Astrocyte (in vitro differentiated cells and primary cell): ENCODE measurements at places on chromosomes 5 and 9.

DNA sequence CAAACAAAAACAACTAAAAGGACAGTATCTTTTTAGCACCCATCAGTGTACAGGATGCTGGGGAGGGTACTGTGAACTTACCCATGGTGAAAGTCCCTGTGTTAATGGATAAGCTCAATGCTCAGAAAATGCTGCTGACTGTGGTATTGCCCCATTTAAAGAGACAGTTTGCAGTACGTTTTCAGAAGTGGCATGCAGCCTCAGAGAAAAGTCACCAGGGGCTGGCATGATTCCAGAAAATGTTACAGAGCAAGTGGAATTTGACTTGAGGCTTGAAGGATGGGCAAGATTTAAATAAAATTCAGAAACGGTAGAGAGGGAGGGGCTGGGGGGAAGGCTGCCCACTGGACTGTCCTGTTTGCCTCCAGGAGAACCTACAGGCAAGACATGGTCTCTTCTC lies 7.2 kb downstream of the S1PR3 start:
- no peak for DNase-seq
- no peak overlapping the region for H3K4me3 ChIP-seq
- no peak overlapping the region for H3K27ac ChIP-seq
- peaks cover 32% of the 10 kb centered on the region for H3K4me1 ChIP-seq
- no peaks in the 10 kb centered on the region for H3K27me3 ChIP-seq

DNA sequence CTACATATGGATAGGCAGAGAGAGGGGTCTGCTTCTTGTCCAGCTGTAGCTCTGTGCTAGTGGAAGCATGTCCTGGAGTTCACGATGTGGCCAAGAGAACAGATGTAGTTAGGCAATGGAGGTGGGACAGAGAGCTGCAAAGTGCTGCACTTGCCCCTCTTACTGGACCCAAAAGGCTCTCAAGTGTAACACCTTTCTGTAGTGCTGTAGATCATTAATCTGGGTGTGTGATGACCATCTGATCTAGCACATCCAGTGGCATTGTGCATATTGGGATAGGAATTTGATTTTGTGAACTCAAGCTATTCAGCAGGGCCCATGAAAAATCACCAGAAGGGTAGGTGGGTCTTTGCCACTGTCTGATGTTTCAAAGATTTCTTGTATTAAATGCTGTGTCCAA lies 151.4 kb downstream of the KDM4C start:
- no peak for DNase-seq
- no peaks in the 10 kb centered on the region for H3K27me3 ChIP-seq
- no peak overlapping the region for H3K27ac ChIP-seq
- H3K36me3 ChIP-seq, result no peaks in the 10 kb centered on the region

GRCh38 chr9:88291856-88292255 lies 96.4 kb upstream of the SPIN1 start:
- DNase-seq, result no peak
- H3K27ac ChIP-seq, result no peak overlapping the region
- H3K36me3 ChIP-seq, result no peaks in the 10 kb centered on the region
- no peaks in the 10 kb centered on the region for H3K4me1 ChIP-seq

GRCh38 chr5:24363789-24364481 lies 280.8 kb downstream of the CDH10 start:
- H3K36me3 ChIP-seq, result no peaks in the 10 kb centered on the region
- DNase-seq, result no peak
- no peak overlapping the region for H3K27ac ChIP-seq
- no peaks in the 10 kb centered on the region for H3K27me3 ChIP-seq

DNA sequence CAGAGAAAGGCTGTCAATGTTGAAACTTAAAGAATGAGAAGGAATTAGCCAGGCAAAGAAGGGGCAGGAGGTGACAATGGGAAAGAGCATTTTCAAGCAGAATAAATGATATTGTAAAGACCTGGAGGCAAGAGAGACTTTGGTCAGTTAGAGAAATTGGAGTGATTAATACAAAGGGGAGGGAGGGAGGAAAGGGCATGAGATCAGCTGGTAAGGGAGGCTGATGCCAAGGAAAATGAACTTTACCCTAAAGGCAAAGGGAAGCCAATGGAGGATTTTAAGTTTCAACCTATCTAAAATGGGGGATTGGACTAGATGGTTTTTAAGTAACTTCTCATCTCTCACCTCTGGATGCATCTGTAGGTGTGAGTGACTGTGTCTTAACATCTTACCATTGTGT lies 23.3 kb downstream of the C5 start:
- no peak for DNase-seq
- no peaks in the 10 kb centered on the region for H3K4me1 ChIP-seq
- H3K27me3 ChIP-seq, result no peaks in the 10 kb centered on the region
- H3K36me3 ChIP-seq, result no peaks in the 10 kb centered on the region

DNA sequence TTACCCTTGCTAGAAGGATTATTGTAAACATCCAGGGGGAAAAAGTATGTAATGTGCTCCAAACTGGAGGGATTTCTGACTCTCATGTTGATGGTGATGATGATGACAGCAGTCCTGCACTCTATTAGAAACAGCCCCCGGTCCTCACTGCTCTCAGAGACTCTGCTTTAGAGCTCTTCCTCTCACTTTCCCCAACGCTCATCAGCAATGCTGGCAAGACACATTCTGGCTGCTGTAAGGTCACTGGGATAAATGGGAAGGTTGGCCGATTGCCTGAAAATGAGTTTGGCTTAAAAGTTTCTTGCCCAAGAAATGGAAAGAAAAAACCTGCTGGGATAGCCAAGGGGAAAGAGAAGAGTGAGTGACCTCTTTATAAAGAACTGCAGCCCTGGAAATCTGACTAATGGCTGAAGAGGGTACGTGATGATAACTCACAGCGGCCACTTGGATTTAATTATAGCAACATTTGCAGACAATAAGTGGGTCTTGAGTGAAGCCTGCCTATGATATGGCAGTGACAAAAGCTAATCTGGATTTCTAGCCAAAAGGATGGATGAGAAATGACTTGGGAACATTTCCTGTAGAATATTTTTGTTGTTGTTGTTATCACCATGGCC lies 235.8 kb downstream of the TMEM38B start:
- H3K4me3 ChIP-seq, result no peak overlapping the region
- no peaks in the 10 kb centered on the region for H3K4me1 ChIP-seq
- H3K36me3 ChIP-seq, result no peaks in the 10 kb centered on the region
- H3K27me3 ChIP-seq, result no peaks in the 10 kb centered on the region
- no peak for DNase-seq

GRCh38 chr5:10689391-10690081 lies 71.5 kb downstream of the DAP start:
- peaks cover 4% of the 10 kb centered on the region for H3K36me3 ChIP-seq
- DNase-seq, result peak; percentile 53
- peaks cover 44% of the 10 kb centered on the region for H3K4me1 ChIP-seq
- H3K27ac ChIP-seq, result peak overlapping the region; percentile 93
- H3K4me3 ChIP-seq, result no peak overlapping the region
- no peaks in the 10 kb centered on the region for H3K27me3 ChIP-seq

GRCh38 chr5:96476654-96477053 lies 43.6 kb upstream of the PCSK1 start:
- H3K27ac ChIP-seq, result no peak overlapping the region
- DNase-seq, result peak; percentile 7
- no peaks in the 10 kb centered on the region for H3K36me3 ChIP-seq
- no peaks in the 10 kb centered on the region for H3K4me1 ChIP-seq
- H3K27me3 ChIP-seq, result no peaks in the 10 kb centered on the region
- no peak overlapping the region for H3K4me3 ChIP-seq

DNA sequence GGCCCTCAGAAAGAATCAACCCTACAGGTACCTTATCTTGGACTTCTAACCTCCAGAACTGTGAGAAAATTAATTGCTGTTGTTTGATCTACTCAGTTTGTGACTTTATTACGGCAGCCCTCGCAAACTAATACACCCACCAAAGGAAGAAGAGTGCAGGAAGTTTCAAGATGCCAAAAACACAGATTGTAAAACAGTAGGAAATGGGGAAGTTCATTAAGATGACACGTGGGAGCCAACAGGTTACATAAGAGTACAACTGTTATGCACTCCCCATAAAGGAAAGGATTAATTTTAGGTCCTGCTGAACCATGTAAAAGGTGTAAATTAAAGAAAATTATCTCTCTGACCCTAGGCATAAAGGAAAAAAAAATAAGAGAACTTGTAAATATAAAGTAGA lies 294.3 kb downstream of the EPB41L4A start:
- no peak for DNase-seq
- H3K27ac ChIP-seq, result no peak overlapping the region
- H3K27me3 ChIP-seq, result no peaks in the 10 kb centered on the region
- no peak overlapping the region for H3K4me3 ChIP-seq
- no peaks in the 10 kb centered on the region for H3K4me1 ChIP-seq

GRCh38 chr9:70413464-70413798 lies 1.0 kb downstream of the KLF9 start:
- peak overlapping the region; percentile 97 for H3K4me3 ChIP-seq
- H3K27ac ChIP-seq, result peak overlapping the region; percentile 99
- no peaks in the 10 kb centered on the region for H3K27me3 ChIP-seq
- no peaks in the 10 kb centered on the region for H3K36me3 ChIP-seq

GRCh38 chr9:28971881-28972280 lies 1398.6 kb upstream of the C9orf72 start:
- H3K4me1 ChIP-seq, result no peaks in the 10 kb centered on the region
- no peaks in the 10 kb centered on the region for H3K36me3 ChIP-seq
- no peak overlapping the region for H3K27ac ChIP-seq

DNA sequence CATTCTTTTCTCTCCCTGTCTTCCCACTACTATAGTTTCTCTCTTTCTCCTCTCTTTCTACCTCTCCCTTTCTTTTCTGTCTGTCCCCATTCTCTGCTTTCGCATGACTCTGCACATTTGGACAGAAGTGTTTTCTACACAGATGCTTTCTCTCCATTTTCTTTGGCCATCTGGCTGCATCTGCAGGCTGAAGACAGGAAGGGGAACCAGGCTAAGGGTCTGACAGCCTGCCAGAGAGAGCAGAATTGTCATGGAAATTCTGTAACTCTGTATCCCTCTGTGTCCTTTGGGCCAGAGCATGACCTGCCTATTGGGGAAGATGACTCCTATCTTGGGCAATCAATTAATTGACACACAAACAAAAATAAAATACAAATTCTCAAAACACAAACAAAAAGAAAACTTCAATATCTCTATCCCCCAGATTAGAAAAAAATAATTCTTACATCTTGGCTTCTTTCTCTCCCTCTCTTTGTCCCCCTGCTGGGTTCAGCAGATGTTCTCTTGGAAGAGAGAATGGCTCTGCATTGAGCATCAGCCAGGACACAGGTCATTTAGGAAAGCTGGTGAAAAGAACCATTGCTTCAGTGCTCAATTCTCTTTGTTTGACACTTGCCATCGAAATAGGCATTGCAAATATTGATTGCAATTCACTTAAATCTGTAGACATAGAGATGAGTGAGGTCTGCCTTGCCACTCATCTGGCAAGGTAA lies 415.9 kb upstream of the KLF4 start:
- H3K36me3 ChIP-seq, result no peaks in the 10 kb centered on the region
- DNase-seq, result no peak
- H3K4me1 ChIP-seq, result no peaks in the 10 kb centered on the region
- no peaks in the 10 kb centered on the region for H3K27me3 ChIP-seq

DNA sequence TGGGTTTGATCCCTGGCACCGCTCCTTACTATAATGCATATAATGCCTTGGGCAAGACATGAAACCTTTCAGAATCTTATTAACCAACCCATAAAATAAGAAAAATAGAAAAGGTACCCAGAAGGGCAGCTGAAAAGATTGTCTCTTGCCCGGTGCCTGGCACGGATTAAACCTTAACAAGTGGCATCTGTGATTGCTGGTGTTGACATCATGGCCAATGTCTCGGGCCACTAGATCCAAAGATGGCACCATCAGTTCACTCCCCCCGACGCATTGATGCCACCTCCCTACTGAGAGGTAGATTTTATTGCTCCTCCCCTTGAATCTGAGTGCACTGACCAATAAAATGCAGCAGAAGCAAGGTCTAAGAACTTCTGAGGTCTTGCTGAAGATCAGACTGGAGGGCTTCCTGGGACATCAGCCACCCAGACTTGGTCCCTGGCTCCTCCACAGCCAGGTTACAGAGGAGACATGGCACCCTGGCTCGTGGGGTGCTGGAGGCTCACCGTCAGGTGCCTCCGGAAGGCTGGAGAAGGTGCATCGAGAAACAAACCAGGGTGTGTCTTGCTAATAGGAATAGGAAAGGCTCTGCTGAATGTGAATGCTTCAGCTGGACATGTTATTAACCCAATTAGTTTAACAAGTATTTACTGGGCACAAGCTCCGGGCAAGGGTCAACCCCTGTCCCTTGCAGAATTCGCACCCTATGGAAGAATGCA lies 80.0 kb upstream of the COL5A1 start:
- no peak for DNase-seq
- H3K4me3 ChIP-seq, result no peak overlapping the region
- H3K27me3 ChIP-seq, result no peaks in the 10 kb centered on the region
- no peak overlapping the region for H3K27ac ChIP-seq
- H3K4me1 ChIP-seq, result peaks cover 13% of the 10 kb centered on the region

DNA sequence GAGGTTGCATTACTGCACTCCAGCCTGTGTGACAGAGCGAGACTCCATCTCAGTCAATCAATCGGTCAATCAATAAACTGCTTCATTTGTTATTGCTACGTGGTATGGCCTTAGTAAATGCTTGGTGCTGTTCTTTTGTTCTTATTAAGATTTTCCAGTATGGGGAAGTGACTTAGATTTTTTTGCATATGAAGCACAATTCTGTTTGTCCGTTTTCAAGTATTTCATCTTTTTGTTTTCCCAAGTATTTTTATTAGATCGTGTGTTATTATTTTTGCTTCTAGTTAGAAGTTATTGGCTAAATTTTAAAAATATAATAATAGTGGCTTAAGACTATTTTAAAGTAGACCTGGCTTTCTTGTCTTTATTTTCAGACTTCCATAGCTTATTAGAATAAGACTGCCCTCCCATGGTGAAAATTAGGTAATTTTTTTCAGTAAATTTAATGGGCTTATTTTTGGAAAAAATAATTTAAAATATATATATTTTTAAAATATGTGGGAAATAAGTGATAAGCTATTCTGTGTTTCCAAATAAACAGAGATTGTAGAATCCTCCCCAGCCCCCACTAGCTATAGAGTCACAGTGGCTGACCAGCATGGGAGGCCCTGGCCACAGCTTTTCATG lies 14.7 kb upstream of the OMD start:
- peaks cover 8% of the 10 kb centered on the region for H3K4me1 ChIP-seq
- peak overlapping the region; percentile 4 for H3K27ac ChIP-seq
- no peak overlapping the region for H3K4me3 ChIP-seq
- H3K27me3 ChIP-seq, result no peaks in the 10 kb centered on the region
- DNase-seq, result no peak

DNA sequence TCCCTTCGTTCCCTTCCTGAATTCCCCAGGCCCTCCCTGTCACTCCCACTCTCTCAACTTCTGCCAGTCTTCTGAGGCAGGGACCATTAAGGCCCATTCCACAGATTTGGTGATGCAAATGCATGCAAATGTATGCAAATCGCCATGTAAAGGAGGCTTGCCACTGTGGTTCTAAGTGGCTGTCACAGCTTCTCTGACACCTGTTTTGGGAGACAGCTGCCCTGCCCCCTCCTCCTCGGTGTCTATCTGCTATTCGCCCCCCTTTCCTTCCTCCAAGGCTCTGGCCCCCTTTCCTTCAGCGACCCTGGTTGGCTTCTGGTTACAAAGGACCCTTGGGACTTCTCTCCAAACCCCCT lies 10.5 kb upstream of the ARAP3 start:
- peaks cover 23% of the 10 kb centered on the region for H3K27me3 ChIP-seq
- peak overlapping the region; percentile 52 for H3K4me3 ChIP-seq
- DNase-seq, result no peak

- H3K36me3 ChIP-seq, result no peaks in the 10 kb centered on the region
- H3K4me3 ChIP-seq, result no peak overlapping the region
- no peak overlapping the region for H3K27ac ChIP-seq
- no peaks in the 10 kb centered on the region for H3K27me3 ChIP-seq
- no peak for DNase-seq
Observed at GRCh38 chr5:42791151-42791550, 20.5 kb downstream of the SELENOP start.
